Activated CD8-positive, alpha-beta memory T cell treated with anti-CD3 and anti-CD28 coated beads for 48 hours (primary cell): ENCODE measurements at places on chromosomes 4 and X.

- no peak for DNase-seq
Measured at GRCh38 chr4:151099976-151100417, 569 bp downstream of the RPS3A start.

DNA sequence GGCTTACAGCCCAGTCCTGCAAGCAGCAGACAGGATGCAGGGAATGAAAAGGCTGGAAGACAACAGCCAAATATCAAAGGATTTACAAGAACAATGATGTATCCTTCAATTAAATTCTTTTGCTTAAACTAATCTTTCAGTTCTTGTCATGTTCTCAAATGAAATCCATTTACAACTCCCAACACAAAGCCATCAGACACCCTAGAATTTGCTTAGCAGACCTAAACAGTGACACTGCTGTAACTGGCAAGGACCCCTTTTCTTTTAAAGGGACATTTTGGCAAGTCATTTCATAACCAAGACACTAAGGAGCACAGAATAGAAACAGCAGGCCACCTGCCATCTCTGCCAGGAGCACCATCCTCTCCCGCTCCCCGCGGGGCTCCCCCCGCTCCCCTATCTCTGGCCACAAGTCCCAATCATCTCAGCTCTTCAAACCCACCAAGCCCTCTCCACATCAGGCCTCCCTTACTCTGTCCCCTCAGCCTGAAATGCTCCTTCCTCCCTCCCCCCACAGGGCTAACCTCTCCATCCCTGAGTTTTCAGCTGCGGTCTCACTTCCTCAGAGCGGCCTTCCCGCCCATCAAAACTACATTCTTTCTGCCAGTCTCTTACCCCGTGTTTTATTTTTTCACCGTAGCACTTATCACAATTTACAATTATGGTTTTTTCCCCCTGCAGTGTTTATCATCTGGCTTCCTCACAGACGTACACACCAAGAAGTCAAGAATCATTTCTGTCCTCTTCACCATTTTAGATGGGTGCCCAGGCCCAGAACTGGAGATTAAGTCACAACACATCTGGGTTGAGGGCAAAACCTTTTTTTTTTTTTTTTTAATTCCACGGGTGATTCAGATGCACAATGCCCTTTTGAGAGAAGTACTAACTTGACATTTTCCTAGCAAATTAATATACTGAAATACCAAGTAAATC lies 45.8 kb downstream of the TSPAN5 start:
- no peak for DNase-seq

DNA sequence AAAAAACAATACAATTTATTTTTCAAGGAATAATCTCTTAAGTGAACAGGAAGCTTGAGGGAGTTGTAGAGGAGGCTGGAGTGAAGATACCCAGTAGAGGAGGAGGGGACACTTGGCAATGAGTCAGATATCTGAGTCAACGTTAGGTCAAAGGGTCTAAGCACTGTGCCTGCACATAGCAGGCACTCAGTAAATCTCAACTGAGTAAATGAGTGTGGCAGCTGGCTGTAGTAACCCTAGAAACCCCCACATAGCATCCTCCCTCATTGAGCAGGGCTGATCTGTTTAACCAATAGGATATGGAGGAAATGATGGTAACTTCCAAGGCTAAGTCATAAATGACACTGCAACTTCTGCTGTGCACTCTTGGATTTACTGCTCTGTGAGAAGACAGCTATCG lies 186.0 kb upstream of the FAM241A start:
- no peak for DNase-seq

DNA sequence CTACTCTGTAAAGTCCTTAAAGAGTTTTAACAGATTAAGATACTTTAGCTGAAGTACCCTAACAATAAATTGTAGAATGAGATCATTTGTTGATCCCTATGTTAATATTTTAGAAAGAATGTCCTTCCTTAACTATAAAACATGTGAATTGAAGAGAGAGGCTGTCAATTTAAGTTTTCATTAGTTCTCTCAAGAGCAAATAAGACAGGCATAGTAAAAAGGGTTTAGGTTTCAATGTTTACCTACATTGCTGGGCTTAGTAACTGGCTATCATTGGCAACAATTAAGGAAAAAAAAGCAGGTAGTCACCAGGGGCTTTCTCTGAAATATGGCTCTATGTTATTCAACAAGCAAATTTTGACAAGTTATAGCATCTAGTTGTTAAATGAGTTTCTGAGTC lies 91.5 kb downstream of the ATRX start:
- no peak for DNase-seq

DNA sequence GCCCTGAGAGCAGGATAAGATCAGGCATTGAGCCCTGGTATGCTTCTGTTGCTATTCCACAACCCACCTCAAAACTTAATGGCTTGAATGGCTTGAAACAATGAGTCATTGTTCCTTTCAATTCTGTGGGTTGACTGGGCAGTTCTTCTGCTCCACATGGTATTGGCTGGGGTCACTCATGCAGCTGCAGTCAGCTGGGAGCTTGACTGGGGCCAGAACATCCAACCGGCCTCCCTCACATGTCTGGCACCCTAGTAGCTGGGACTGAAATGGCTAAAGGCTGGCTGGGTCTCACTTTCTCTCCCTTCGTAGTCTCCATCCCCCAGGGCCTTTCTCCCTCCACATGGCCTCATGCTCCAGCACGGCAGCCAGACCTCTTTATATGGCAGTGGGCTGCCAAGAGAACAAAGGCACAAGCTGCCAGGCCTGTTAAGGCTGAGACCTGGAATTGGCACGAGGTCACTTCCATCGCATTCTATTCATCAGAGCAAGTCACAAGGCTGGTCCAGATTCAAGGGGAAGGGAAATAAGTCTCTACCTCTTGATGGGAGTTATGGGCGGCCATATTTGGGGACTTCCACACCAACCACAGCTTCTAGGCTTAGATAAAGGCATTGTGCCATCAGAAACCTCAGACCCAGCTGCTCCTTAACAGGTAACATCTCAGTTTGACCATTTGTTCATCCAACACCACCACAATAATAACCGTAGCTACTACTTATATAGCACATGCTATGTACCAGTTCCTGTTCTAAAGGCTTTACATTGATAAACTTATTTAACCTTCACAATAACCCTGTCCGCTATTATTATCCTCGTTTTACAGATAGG lies 159.7 kb upstream of the ATP6AP2 start:
- DNase-seq: no peak

GRCh38 chr4:36140421-36140820 lies 103.9 kb downstream of the ARAP2 start:
- no peak for DNase-seq

DNA sequence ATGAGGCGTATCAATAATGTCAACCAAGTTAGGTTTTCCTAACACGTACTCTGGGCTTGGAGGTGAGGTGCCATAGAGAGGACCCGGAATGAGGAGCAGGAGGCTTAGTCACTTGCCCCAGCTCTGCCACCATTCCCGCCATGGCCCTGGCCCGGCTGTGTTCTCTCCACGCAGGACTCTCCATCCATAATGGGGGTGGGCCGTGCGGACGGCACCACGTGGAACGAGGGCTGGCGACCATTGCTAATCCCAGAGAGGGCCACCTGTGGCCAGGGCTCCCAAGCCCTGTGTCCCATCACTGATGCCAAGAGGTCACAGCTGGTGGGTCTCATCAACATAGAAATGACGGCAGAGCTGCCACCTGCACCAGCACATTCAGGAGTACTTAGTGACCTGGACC lies 76.4 kb downstream of the JAKMIP1 start:
- DNase-seq: no peak

DNA sequence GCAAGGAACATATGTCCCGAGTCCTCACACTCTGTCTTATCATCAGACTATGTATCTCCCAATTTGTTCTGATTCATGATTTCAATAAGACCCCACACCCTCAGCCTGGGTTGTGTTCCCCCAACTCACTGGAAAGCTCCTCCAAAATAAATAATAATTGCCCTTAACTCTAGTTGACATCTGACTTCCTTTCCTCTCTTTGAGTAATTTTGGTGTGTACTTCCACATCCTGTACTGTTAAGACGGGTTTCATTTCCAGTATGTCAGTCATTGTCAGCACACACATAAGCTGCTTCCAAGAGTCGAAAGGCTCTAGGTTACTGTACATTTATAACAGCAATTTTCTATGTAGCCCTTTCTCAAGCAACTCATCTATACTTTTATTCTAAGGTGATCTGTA lies 52.2 kb upstream of the C1QTNF7 start:
- no peak for DNase-seq

GRCh38 chr4:26248647-26249046 lies 72.2 kb upstream of the RBPJ start:
- no peak for DNase-seq

DNA sequence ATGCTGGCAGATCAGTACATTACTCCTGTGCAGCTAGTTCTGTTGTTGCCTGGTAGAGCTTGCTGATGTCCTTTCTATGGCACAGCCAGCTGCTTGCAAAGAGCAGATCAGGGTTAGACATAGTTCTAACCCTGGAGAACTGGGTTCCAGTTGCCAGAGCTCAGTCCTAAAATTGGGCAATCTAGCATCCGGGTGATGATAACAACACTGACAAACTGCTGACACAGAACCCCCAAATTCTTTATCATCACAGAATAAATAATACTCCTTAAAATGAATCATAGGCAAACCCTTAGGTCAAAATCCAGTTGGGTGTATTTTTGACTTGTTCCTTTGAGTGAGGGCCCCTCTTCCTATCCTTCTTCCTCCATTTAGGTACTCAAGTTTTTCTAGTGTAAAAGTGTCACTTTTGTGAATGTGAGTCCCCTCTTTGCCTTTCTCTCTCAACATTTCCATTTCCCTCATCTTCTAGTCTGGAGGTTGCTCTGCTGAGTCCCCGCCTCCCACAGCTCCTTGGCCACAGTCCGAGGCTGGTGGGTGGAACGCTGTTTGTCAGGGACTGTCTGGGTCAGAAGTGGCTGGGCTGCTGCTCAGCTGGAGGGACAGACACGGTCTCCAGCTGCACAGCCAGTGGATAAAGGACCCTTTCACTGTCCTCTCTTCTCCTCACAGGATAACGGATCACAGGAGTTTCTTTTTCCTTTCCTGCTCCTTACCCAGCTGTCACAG lies 93.6 kb upstream of the RASGEF1B start:
- DNase-seq: no peak

- DNase-seq: no peak
Measured at GRCh38 chrX:136183917-136184316, 36.6 kb downstream of the FHL1 start.

DNA sequence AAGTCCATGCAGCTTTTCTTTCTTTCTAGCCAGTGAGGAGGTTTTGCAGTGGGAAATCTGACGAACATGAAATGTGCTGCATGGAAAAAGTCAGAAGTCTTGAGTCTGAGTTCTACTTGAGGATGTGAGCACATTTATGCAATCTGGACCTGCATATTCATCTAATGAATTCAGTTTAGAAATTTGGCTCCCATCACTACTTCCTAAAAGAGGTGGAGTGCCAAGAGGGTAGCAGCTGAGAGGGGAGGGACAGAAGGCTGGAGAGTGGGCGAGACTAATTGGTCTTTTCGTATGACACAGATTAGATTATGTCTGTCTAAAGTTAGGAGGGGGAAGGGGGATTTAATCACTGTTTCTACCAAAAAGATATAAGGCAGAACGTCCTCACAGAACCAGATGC lies 535.9 kb downstream of the IQCM start:
- DNase-seq: no peak
